ENCODE measurements at places on chromosomes 7 and 10. TPM values are rescaled to one million over a fixed set of nuclear protein-coding genes. Genes with fewer than 3 reads are reported as not detected.

DNA sequence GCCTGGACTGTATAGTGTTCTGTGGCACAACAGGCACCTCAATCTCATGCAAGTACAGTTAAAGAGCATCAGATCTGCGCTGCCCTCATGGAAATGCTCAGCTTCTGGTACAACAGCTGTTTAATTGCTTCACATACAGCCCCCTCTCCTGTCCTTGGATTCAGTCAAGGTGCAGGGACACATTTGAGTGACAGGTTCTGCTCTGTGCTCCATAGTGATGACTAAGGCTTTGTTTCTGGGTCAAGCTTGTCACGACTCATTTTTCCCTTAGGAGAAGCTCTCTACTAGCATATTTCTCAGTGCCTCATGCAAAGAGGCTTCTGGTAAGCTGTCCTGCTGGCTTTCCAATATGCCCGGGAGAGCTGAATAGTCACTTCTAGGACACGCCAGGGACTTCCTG is 26.8 kb upstream of the MYO3A start:
- no peak for DNase-seq

GRCh38 chr10:127319271-127319670 is 122.9 kb upstream of the INSYN2A start:
- no peak for DNase-seq

- no peak for DNase-seq
Measured at GRCh38 chr7:44488955-44489354, 1.5 kb downstream of the NUDCD3 start.

GRCh38 chr7:121436136-121436535 is 40.0 kb upstream of the FAM3C start:
- DNase-seq = no peak

Gene RNF148
- not detected for total RNA-seq

Gene MYL10
- not detected for total RNA-seq

Measured in myocyte (in vitro differentiated cells).